ENCODE measurements at places on chromosomes 1 and 21. TPM values are rescaled to one million over a fixed set of nuclear protein-coding genes. Genes with fewer than 3 reads are reported as not detected.

TPR gene
- polyA plus RNA-seq: 30.2 TPM

ETV3L gene
- polyA plus RNA-seq: not detected

NID1 gene
- 3.4 TPM for polyA plus RNA-seq

WNT9A gene
- 1.6 TPM for polyA plus RNA-seq

LCE1B gene
- 0.54 TPM for polyA plus RNA-seq

LCE1D gene
- not detected for polyA plus RNA-seq

TRNP1 gene
- polyA plus RNA-seq: 102 TPM

ETNK2 gene
- polyA plus RNA-seq: 14.0 TPM

BOLA1 gene
- polyA plus RNA-seq: 23.5 TPM

MX2 gene
- polyA plus RNA-seq: 10.1 TPM

SH3BGRL3 gene
- 543 TPM for polyA plus RNA-seq

CA6 gene
- not detected for polyA plus RNA-seq

CRP gene
- polyA plus RNA-seq: not detected

LGR6 gene
- polyA plus RNA-seq: 0.39 TPM

ASTN1 gene
- not detected for polyA plus RNA-seq

RNU5D-1 gene
- not detected for polyA plus RNA-seq
